Stimulated activated CD4-positive, alpha-beta T cell treated with anti-CD3 and anti-CD28 coated beads, Interleukin-1b, Interleukin-23, amount 100 ng/mL, for 1 hour (primary cell): ENCODE measurements at places on chromosomes 4 and X.

DNA sequence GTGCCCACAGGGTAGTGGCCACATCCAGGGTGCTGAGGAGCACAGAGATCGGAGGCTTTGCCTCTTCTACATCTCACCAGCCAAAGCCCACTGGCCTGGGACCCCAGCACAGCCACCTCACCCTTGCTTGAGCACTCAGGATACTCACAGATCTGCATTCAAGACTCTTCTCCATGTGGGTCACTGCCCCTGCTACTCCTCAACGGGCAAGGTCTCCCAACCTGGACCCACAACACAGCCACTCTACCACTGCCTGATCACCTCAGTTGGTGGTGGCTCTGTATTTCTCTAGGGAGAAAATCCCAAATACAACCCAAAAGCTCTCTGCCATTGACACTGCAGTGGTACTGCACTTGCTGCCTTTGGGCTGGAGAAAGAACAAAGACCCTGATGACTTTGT is 190.3 kb upstream of the KLHL4 start:
- DNase-seq, result no peak

DNA sequence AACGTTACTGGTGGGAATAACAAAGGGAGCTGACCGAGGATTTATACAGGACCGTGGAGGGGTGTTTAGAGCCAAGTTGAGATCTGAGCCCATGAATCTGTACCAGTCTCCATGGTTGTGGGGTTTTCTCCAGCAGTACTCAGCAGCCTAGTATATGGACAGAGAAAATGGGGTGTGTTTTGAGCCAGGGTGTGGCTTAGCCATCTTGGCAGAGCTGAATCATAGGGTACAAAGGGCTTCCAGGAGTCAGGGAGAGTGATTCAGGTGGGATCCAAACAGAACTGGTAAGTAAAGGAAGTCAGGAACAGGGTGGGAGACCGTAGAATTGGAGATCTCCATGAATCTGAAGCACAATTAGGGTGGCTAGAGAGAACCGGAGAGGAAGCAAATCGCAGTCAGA is 7.4 kb upstream of the HPRT1 start:
- no peak for DNase-seq

GRCh38 chrX:318068-318738 is 393 bp downstream of the GTPBP6 start:
- peak; percentile 97 for DNase-seq

- DNase-seq, result no peak
Measured at GRCh38 chrX:153624196-153625091, 22.6 kb upstream of the DUSP9 start.

DNA sequence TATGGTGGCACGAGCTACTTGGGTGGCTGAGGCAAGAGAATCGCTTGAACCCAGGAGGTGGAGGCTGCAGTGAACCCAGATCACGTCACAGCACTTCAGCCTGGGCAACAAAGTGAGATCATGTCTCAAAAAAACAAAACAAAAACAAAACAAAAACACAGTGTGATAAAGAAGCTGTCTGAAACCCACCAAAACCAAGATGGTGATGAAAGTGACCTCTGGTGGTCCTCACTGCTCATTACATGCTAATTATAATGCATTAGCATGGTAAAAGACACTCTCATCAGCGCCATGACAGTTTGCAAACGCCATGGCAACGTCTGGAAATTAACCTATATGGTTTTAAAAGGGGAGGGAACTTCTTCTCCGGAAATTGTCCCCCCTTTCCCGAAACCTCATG is 29.4 kb upstream of the OPHN1 start:
- DNase-seq, result no peak

GRCh38 chr4:145788755-145789154 is 108.8 kb downstream of the C4orf51 start:
- DNase-seq, result no peak

DNA sequence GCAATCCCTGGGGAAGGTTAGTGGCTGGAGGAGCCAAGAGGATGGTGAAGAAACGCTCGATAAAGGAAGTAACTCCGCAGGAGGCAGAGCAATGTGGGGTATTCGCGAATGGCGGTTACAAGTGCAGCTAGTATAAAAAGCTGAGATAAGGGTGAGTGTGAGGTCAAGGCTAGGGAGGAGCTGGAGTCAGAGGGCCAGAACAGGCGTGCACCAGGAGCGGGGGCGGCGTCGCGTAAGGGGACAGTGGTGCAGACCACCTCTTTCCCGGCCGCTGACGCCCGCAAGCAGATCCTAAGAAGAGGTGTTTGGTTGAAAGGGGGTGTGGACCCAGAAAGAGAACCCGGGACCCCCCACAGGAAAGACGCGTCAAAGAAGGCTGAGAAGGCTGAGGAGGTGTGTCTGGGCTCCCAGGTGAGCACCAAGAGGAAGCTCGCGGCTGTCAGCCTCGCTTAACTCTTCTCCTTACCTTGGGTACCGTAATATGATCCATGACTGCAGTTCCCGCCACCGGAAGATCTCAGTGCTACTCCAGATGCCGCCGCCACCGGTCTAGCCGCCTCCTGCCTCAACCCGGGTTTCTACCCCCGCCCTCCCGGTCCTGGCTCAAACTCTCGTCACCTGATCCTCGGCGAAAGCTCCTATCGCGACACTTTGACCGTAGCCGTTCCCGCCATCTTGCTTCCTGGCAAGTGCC is at the start of gene MTMR8:
Gene MTMR8, minus strand, starts transcription at position 579 of the 694 bp plus-strand sequence. Its CDS starts 89 bp downstream, at position 490.
- DNase-seq, result peak; percentile 62

GRCh38 chrX:69189576-69190371 is 24.5 kb upstream of the PJA1 start:
- no peak for DNase-seq

GRCh38 chr4:163988865-163989264 is 494.4 kb downstream of the TMA16 start:
- DNase-seq, result no peak

- no peak for DNase-seq
Measured at GRCh38 chr4:103073792-103074438, 2.6 kb downstream of the SLC9B2 start.
